Naive thymus-derived CD4-positive, alpha-beta T cell (primary cell): ENCODE measurements at places on chromosomes 1 and 21. TPM values are rescaled to one million over a fixed set of nuclear protein-coding genes. Genes with fewer than 3 reads are reported as not detected.

PLD5 gene
- not detected for total RNA-seq

NBPF26 gene
- 8.6 and 9.9 TPM in 2 replicates for total RNA-seq

ANGPTL7 gene
- total RNA-seq: not detected

ERICH3 gene
- not detected for total RNA-seq
